GM12878 (cell line): ENCODE measurements at places on chromosomes 2 and 18.
A peak's percentile ranks its signal among the peaks of the same experiment; 100 is the strongest.

DNA sequence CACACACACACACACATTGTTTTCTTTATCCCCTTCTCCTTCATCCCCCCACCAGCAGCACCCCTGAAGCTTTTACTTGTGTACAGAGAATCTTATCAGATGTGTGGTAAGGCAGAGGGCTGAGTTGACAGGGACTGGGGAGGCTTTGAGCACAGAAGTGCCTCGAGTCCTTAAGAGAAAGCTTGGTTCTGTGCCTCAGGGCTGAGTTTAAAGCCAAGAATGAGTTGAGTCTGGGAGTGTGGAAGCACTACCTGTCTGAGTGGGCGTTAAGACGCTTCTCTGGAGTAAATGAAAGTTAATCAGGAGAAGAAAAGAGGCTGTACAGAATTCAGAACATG lies 2.7 kb downstream of the ID2 start:
- H3K27me3 ChIP-seq = no peaks in the 10 kb centered on the region
- H3K27ac ChIP-seq = peak overlapping the region; percentile 52
- peak overlapping the region; percentile 35 for H3K4me3 ChIP-seq
- DNase-seq = peak; percentile 40
- no peaks in the 10 kb centered on the region for H3K36me3 ChIP-seq
- peaks cover 13% of the 10 kb centered on the region for H3K4me1 ChIP-seq

DNA sequence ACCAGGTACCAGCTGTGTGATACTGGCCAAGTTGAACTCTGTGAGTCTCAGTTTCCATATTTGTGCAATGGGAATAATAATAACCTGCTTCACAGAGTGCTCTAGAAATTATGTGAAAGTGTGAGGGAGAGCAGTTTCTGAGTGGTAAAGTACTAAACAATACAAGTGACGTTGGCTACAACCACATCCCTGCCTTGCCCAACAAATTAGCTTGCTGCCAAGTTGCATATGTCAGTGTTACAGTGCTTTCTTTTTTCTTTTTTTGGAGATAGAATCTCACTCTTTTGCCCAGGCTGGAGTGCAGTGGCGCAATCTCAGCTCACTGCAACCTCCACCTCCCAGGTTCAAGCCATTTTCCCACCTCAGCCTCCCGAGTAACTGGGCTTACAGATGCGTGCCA lies 533.6 kb upstream of the MEX3C start:
- DNase-seq = no peak
- H3K4me1 ChIP-seq = peaks cover 24% of the 10 kb centered on the region
- no peak overlapping the region for H3K4me3 ChIP-seq
- H3K27ac ChIP-seq = no peak overlapping the region
- no peaks in the 10 kb centered on the region for H3K27me3 ChIP-seq

DNA sequence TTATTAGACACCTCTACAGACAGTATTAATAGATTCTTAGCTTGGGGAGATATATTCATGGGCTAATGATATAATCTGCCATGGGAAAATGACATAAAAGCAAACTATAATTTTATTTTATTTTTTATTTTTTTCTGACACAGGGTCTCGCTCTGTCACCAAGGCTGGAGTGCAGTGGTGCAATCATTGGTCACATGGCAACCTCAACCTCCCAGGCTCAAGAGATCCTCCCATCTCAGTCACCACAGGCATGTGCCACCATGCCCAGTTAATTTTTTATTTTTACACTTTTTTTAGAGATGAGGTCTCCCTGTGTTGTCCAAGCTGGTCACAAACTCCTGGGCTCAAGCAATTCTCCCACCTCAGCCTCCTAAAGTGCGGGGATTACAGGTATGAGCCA lies 39.3 kb downstream of the RTN4 start:
- H3K27ac ChIP-seq = no peak overlapping the region
- DNase-seq = no peak
- no peaks in the 10 kb centered on the region for H3K27me3 ChIP-seq
- H3K4me1 ChIP-seq = peaks cover 15% of the 10 kb centered on the region; the same call in 1 of the 2 replicates
- no peaks in the 10 kb centered on the region for H3K36me3 ChIP-seq

DNA sequence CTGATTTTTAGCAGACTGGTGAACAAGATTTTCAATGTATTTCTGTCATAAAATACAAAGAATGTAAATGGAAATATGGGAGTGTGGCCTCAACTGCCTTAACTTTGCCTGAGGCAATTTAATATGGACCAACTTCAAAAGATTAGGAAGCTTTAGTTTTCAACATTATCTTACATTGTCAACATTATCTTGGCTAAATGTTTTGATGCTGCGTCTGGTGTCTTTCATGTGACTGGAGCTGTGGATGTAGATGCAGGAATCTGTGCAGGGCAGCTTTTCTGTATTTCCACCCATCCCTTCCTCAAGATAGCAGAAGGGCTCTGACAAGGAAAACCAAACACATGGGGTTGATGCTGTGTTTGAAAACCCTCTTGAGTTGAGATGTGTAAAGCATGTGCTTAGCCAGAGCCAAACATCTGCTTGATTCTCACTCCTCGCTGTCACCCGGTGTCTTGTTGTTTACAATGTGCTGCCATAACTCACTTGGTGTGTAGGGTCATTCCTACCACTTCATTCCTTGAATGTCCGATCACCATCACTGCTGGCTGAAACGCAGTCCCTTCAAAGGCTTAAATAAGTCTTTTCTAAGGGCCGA lies 33.0 kb downstream of the COPS8 start:
- H3K27ac ChIP-seq = no peak overlapping the region
- no peaks in the 10 kb centered on the region for H3K27me3 ChIP-seq
- no peak overlapping the region for H3K4me3 ChIP-seq
- no peak for DNase-seq

GRCh38 chr2:238021327-238021726 lies 39.5 kb upstream of the SCLY start:
- no peak overlapping the region for H3K4me3 ChIP-seq
- H3K36me3 ChIP-seq = peaks cover 3% of the 10 kb centered on the region; the same call in 1 of the 2 replicates
- no peak for DNase-seq
- H3K27me3 ChIP-seq = no peaks in the 10 kb centered on the region

GRCh38 chr18:46335534-46336101 lies 231.4 kb downstream of the HAUS1 start:
- H3K36me3 ChIP-seq = no peaks in the 10 kb centered on the region
- no peak for DNase-seq
- H3K27ac ChIP-seq = no peak overlapping the region
- H3K4me1 ChIP-seq = peaks cover 3% of the 10 kb centered on the region; the same call in 1 of the 2 replicates
- no peak overlapping the region for H3K4me3 ChIP-seq
- peaks cover 9% of the 10 kb centered on the region for H3K27me3 ChIP-seq

- no peak overlapping the region for H3K27ac ChIP-seq
- H3K4me1 ChIP-seq = no peaks in the 10 kb centered on the region
- H3K36me3 ChIP-seq = no peaks in the 10 kb centered on the region
- no peak overlapping the region for H3K4me3 ChIP-seq
- no peaks in the 10 kb centered on the region for H3K27me3 ChIP-seq
- DNase-seq = no peak
These were observed 209.1 kb upstream of the KCNJ3 start for GRCh38 chr2:154489266-154489858.

- DNase-seq = peak; percentile 89
- H3K27me3 ChIP-seq = no peaks in the 10 kb centered on the region
- H3K27ac ChIP-seq = peak overlapping the region; percentile 73
- peaks cover 24% of the 10 kb centered on the region for H3K4me1 ChIP-seq
- no peaks in the 10 kb centered on the region for H3K36me3 ChIP-seq
- peak overlapping the region; percentile 56; the same call in 1 of the 2 replicates for H3K4me3 ChIP-seq
These were observed 130.6 kb upstream of the CBLN2 start for GRCh38 chr18:72674710-72675109.

DNA sequence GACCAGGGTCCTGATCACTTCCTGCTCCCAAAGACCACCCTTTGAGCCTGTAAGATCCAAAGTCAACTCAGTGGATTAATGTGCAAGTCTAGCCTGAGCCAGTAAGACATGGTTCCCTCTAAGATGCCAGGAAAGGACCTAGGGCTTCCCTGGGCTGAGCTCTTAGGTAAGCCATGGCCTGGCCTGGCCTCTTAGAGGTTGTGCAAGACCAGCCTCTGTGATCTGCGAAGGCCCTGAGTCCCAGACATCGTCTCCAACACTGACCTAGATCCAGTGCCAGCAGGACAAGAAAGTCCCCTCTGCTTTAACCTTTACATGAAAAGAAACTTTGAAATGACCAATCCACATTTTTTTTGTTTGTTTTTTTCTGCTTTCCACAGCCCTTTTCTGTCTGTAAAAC lies 73.6 kb upstream of the CYP1B1 start:
- peaks cover 35% of the 10 kb centered on the region for H3K4me1 ChIP-seq
- no peak for DNase-seq
- H3K36me3 ChIP-seq = no peaks in the 10 kb centered on the region
- H3K27ac ChIP-seq = no peak overlapping the region

- H3K27ac ChIP-seq = no peak overlapping the region
- no peak for DNase-seq
- H3K36me3 ChIP-seq = no peaks in the 10 kb centered on the region
- no peak overlapping the region for H3K4me3 ChIP-seq
- no peaks in the 10 kb centered on the region; the same call in 1 of the 2 replicates for H3K4me1 ChIP-seq
These were observed 16.8 kb downstream of the RAB11FIP5 start for GRCh38 chr2:73095910-73096309.

GRCh38 chr2:10054424-10054823 lies 11.1 kb downstream of the KLF11 start:
- no peak overlapping the region for H3K27ac ChIP-seq
- H3K36me3 ChIP-seq = no peaks in the 10 kb centered on the region
- no peaks in the 10 kb centered on the region for H3K4me1 ChIP-seq
- H3K4me3 ChIP-seq = no peak overlapping the region
- no peaks in the 10 kb centered on the region for H3K27me3 ChIP-seq

DNA sequence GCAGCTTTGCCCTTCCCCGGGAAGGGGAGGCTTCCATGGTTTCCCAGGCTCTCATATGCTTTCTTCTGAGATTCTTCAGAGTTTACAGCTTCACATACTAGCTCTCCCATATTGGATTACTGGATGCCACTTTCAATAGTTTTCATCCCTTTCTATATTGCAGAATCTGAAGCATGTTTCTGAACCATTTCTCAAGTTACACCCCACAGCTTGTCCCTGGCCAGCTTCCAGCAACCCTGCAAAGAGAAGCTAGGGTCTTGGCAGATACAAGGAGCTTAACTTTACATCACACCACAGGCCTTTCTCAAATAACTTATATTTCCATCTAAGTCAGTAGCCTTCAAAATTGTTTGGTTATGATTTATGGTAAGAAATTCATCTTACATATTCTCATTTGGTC lies 39.6 kb downstream of the LHCGR start:
- no peak for DNase-seq
- H3K4me3 ChIP-seq = no peak overlapping the region
- H3K36me3 ChIP-seq = no peaks in the 10 kb centered on the region
- no peaks in the 10 kb centered on the region for H3K27me3 ChIP-seq
- H3K27ac ChIP-seq = no peak overlapping the region

GRCh38 chr2:189516546-189516945 lies 64.0 kb downstream of the SLC40A1 start:
- no peaks in the 10 kb centered on the region; the same call in 1 of the 2 replicates for H3K27me3 ChIP-seq
- no peak overlapping the region for H3K27ac ChIP-seq
- no peaks in the 10 kb centered on the region for H3K36me3 ChIP-seq

GRCh38 chr2:128180031-128180430 lies 89.0 kb downstream of the UGGT1 start:
- H3K4me3 ChIP-seq = no peak overlapping the region
- H3K27me3 ChIP-seq = no peaks in the 10 kb centered on the region
- no peaks in the 10 kb centered on the region for H3K4me1 ChIP-seq
- no peak overlapping the region for H3K27ac ChIP-seq
- DNase-seq = no peak

- H3K4me3 ChIP-seq = no peak overlapping the region
- no peaks in the 10 kb centered on the region for H3K4me1 ChIP-seq
- no peak overlapping the region for H3K27ac ChIP-seq
- H3K36me3 ChIP-seq = no peaks in the 10 kb centered on the region
- H3K27me3 ChIP-seq = no peaks in the 10 kb centered on the region; the same call in 1 of the 2 replicates
These were observed 208.2 kb downstream of the SPP2 start for GRCh38 chr2:234258562-234259141.

DNA sequence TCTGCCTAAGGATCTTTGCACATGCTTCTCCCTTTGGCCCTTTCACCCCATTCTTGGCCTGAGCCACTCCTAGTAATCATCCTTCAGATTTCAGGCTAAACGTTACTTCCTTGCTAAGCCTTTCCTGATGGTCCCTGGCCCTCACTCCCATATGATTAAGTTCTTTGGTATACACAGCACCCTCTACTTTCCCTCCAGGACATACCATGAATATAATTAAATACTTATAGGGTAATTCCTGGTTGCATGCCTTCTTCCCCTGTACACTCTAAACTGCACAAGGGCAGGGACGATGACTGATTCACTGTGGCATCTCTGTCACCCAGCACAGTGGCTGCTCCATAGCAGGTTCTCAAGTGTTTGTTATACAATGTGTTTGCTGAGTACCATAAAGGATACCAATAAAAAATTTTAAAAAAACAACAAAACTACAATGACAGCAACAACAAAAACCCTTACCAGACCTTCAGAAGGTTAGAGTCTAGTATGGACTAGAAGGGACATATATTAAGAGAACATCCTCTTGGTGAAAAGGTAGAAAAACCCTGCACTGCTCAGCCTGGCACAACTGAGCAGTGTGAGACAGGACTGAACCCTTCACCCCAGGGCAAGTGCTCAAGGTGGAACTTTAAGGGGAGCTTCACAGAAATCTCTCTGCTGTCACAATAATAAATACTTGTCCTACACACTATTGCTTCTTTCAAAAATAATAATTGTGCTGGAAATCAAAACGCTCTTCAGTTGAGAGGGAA lies 76.2 kb downstream of the AAK1 start:
- H3K4me3 ChIP-seq = no peak overlapping the region
- no peaks in the 10 kb centered on the region for H3K27me3 ChIP-seq
- H3K27ac ChIP-seq = no peak overlapping the region
- H3K36me3 ChIP-seq = no peaks in the 10 kb centered on the region
- H3K4me1 ChIP-seq = 0 out of 2 replicates have a peak, but pooled peaks cover 2% of the 10 kb centered on the region
- DNase-seq = no peak

- H3K27ac ChIP-seq = no peak overlapping the region
- peak; percentile 7 for DNase-seq
- no peaks in the 10 kb centered on the region for H3K4me1 ChIP-seq
- H3K27me3 ChIP-seq = no peaks in the 10 kb centered on the region
These were observed 36.7 kb downstream of the PRKD3 start for GRCh38 chr2:37287966-37288365.

- no peaks in the 10 kb centered on the region for H3K36me3 ChIP-seq
- DNase-seq = no peak
- H3K4me1 ChIP-seq = no peaks in the 10 kb centered on the region
- no peak overlapping the region for H3K27ac ChIP-seq
These were observed 83.8 kb downstream of the FAM117B start for GRCh38 chr2:202718614-202719013.
